Foreskin keratinocyte (primary cell): ENCODE measurements at places on chromosomes 2 and 18.

GRCh38 chr2:196968516-196968915 lies 42.0 kb upstream of the PGAP1 start:
- no peak for DNase-seq

- no peak for DNase-seq
Observed at GRCh38 chr18:69628774-69629359, 228.2 kb downstream of the DOK6 start.

DNA sequence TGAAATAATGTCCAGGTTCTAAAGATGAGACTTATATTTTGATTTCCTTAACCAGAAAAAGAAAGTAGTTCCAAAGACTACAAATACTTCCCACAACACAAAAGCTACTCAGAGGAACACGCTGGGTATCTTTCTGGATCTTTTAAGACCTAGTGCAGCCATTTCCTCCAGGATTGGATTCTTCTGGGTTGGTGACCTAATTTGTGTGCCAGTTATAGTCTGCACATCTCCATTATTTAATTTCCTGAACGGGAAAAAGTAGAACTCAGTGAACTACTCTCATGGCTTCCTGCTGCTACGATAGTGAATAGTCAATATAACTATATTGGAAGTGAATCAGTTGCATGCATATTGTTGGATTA lies 1.5 kb downstream of the TMEM87B start:
- DNase-seq, result no peak

DNA sequence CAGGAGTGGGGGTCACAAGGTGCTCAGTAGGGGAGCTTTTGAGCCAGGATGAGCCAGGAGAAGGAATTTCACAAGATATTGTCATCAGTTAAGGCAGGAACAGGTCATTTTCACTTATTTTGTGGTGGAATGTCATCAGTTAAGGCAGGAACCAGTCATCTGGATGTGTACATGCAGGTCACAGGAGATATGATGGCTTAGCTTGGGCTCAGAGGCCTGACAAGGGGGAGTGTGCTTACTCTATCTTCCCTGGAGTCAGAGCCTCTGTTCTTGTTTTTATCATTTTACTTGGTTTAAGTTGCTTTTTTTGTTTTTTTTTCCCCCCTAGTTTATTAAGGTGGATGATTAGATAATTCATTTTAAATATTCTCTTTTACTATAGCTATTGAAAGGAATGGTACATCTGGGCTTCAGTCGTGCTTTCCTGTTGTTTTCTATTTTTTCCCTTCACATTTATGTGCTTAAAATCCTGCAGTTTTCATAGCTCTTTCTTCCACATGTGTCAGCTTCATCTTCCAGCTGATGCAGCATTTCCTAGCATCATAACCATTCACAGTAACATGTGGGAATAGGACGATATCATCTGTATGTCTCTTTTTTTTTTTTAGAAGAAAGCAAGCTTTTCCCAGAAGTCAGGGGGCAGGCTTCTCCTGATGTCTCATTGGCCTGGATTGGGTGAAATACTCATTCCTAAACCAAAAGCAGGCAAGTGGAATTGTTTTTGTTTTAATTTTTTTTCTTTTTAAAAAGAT lies 15.4 kb downstream of the ZNF396 start:
- no peak for DNase-seq

DNA sequence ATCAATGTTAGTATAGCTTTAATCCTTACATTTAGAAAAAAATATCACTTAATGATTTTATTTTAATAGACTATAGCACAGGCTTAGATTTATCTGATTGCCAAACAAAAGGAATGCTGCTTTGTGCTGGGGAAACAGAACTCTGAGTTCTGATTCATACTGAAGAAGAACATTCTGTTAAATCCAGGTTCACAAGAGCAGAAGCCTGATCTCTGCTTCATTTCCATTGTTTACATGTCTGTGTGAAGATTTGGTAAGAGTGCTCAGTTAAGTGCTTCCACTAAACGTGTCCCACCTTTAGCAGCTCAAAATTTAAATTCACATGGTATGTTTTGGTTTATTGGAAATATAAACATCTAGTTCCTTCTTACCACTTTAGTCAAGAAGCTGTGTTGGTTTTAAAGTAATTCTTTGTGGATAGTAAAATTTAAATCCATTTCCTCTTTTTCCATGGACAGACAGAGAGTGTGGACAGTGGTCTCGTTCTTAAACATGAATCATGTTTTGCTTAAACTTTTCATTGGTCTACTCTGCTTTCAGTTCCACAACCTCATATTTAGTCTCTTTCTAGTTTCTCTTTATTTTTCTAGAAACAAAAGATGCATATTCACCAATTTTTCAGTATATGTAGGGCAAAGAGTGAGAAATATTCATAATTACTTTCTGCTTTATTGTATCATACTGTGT lies 59.1 kb downstream of the NYAP2 start:
- DNase-seq, result no peak

DNA sequence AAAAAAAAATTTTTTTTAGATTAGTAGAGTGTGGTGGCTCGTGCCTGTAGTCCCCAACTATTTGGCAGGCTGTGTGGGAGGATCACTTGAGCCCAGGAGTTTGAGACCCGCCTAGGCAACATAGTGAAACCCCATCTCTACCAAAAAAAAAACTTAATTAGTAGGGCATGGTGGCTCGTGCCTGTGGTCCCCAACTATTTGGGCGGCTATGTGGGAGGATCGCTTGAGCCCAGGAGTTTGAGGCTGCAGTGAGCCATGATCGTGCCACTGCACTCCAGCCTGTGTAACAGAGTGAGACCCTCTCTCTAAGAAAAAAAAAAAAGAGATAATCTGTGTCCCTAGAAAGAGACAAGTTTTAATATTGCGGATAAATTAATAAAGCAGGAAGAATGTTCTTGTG lies 8.8 kb downstream of the GPR55 start:
- DNase-seq, result no peak

DNA sequence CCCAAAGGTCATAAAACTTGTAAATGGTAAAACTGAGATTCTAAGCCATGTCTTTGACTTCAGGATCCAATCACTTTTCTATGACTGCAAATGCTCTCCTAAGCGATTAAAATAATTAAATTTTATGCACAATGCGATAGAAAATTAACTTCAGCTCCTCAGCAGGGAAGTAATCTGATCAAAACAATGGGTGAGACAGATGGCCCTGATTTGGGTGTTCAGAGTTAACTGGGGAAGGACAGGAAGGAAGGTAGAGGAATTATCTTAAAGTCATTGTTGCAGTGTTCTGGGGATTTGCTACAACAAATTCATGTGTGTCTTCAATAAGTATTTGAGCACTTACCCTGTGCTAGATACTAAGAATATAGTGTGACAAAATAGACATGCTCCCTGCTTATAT lies 446.0 kb upstream of the MEX3C start:
- no peak for DNase-seq

GRCh38 chr2:180709392-180710145 lies 270.8 kb upstream of the UBE2E3 start:
- no peak for DNase-seq

DNA sequence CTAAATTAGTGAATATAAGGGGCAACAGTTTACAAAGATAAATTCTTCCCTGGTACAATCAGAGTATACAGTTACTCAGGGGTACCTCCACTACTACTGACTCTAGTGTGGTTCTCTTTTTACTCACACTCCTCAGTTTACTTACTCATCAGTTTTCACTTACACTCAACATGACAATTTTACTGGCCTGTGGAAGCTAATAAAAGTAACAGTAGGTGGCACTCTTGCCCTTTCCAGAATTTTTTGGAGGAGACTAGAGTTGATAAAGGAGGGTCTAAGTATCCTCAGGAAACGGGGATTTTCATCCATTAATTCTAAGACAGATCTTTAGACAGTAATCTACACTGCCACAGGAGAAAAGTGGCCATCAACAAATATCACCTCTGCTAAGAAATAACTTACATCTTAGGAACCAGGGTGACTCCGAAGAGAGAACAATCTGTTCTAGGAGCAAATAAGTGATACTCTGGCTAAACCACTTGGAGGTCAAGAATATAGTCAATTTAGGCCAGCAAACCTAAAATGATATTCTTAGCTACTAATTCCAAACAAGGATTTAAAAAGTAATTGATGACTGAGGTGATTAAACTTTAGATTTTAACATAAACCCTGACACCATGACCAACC lies 61.3 kb downstream of the ATL2 start:
- DNase-seq, result peak; percentile 38

DNA sequence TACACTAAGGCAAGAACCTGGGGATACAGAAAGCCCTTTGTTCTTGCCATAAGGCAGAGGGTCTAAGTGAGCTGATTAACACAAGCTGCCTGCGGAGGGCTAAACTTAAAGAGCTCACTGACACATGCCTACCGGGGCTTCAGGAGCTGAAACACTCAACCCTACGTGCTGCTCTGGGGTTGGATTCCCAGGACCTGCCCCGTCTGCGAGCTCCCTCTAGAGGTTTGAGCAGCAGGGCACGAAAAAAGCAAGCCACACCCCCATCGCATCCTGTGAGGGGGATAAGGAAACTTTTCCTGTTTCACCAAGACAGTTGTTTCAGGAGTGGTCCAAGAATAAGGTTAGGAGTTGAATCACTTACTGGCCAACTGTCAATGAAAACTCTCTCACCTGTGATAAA lies 562.1 kb downstream of the TMX3 start:
- no peak for DNase-seq

GRCh38 chr2:233814056-233814835 lies 36.1 kb downstream of the MROH2A start:
- no peak for DNase-seq

- no peak for DNase-seq
Observed at GRCh38 chr18:45197526-45197970, 417.7 kb upstream of the SLC14A2 start.

- peak; percentile 20 for DNase-seq
Observed at GRCh38 chr2:200693836-200694470, 108.1 kb downstream of the AOX1 start.

DNA sequence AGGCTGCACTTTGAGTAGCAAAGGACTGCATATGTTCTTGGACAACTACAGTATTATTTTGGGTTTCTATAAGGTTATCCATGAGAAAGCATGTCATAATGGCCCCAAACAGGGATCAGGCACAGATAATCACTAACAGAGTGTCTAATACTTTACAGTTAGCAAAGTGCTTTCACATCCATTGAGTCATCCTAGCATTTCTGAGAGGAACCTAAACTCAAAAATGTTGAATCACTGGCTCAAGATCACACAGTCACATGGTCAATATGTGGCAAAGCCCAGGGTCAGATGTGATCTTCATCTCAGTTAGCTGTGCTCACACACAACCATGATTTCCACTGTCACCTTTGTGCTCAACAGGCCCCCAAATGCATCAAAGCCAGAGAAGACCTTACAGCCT lies 156.1 kb upstream of the VRK2 start:
- peak; percentile 36 for DNase-seq

- no peak for DNase-seq
Observed at GRCh38 chr2:240427729-240428128, 7.7 kb upstream of the GPC1 start.

DNA sequence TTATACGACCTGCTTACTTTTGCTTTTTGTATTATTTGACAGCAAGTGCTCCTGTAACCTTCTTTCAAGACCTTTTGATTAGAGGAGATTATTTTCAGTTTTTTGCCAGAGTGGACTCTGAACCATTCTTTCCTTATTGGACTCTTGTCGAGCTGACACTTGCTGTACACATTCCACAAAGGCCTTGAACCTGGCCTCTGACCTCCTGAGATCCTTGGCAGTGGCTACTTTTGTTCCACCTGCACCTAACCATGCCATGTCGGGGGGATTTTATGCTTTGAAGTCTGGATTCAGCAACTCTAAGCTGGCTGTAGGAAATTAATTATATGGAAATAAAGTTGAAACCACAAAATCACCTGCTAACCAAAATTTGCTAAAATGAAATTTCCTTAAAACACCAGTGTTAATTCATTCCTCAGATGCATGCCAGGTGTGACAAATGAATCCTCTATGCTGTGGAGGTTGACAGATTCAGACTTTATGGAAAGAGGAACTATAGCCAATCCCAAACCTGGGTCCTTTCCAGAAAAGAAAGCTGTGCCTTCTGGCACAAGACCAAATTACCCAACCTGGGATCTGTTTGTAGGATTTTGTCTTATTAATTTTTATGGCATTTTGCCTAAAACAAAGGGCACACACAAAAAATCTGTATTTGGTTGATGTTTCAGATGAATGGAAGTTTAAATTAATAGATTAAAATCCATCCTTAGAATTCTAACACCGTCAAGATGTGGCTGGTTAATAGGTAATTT lies 110.4 kb downstream of the CDC42EP3 start:
- no peak for DNase-seq

- peak; percentile 78 for DNase-seq
Observed at GRCh38 chr2:214543386-214543955, 132.6 kb downstream of the VWC2L start.

DNA sequence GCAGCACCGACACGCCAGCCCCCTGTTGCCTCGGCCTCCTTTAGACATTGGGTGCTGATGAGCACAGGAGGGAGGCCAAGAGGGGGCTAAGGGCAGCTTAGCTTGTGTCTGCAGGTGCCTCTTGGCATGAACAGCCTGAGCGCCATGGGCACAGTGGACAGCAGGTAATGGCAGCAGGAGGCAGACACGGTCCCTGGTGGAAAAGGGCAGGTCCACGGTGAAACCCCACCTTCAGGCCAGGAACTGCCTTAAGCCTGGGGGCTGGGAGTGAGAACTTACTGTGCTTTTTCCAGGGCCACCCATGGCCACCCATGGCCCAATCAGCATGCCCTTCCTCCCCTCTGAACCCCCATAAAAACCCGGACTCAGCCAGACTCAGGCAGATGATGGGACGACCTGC lies 633.4 kb upstream of the TMEFF2 start:
- DNase-seq, result no peak

GRCh38 chr18:37578182-37578678 lies 12.6 kb upstream of the CELF4 start:
- DNase-seq, result no peak

GRCh38 chr2:3172265-3172935 lies 205.2 kb downstream of the EIPR1 start:
- peak; percentile 67 for DNase-seq

GRCh38 chr18:57947117-57947516 lies 96.9 kb upstream of the NEDD4L start:
- peak; percentile 72 for DNase-seq

- DNase-seq, result no peak
Observed at GRCh38 chr2:105371810-105372209, 27.0 kb downstream of the FHL2 start.

DNA sequence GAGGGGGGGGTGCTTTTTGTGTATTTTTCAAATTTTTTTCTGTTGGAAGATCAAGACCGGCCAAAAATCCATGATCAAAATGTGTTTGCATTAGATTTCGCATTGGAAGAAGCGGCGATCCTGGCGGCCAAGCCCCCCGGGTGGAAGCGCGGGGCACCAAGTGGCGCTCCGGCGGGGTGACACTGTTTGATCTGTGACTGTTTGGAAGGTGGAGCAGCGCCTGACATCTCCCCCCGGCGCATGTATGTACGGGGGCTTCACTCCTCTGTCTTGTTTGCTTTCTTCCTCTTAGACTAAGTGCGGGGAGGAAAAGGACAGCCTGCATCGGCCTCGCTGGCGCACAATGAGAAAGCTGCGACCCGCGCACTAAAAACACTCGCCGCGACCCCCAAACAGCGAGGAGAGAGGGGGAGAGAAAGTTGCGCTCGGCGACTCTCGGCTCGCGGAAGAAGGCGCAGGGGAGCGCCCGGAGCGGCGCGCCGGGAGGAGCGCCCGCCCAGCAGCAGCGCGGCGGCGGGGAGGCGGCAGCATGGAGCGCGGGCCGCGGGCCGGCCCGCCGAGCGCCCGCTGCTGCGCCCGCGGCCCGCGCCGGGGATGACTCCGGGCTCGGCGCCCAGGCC lies 515 bp downstream of the TSHZ1 start:
- DNase-seq, result no peak
